ENCODE measurements at places on chromosomes 1 and 21. TPM values are rescaled to one million over a fixed set of nuclear protein-coding genes. Genes with fewer than 3 reads are reported as not detected.

SERPINC1 gene
- not detected for total RNA-seq

TCEA3 gene
- 8.3 TPM for total RNA-seq

KRTAP19-1 gene
- total RNA-seq: not detected

FTCD gene
- total RNA-seq: 0.52 TPM

NOS1AP gene
- total RNA-seq: 0.18 TPM

TMPRSS3 gene
- 123 TPM for total RNA-seq

FABP3 gene
- total RNA-seq: not detected

GRCh38 chr21:34354836-34355235, 9.0 kb upstream of the KCNE2 start:
- no peak overlapping the region for H3K4me3 ChIP-seq
- H3K4me1 ChIP-seq: peaks cover 7% of the 10 kb centered on the region
- H3K27ac ChIP-seq: no peak overlapping the region
- H3K27me3 ChIP-seq: peaks cover 13% of the 10 kb centered on the region
- no peaks in the 10 kb centered on the region for H3K36me3 ChIP-seq

GRCh38 chr1:234737967-234738314, 128.0 kb upstream of the IRF2BP2 start:
- no peak for DNase-seq
- no peaks in the 10 kb centered on the region for H3K36me3 ChIP-seq
- H3K27me3 ChIP-seq: no peaks in the 10 kb centered on the region
- H3K4me1 ChIP-seq: peaks cover 18% of the 10 kb centered on the region
- H3K27ac ChIP-seq: no peak overlapping the region

GRCh38 chr1:13967707-13968106, 267.7 kb downstream of the PRDM2 start:
- no peak overlapping the region for H3K27ac ChIP-seq
- no peak overlapping the region for H3K4me3 ChIP-seq
- peaks cover 22% of the 10 kb centered on the region for H3K27me3 ChIP-seq
- no peaks in the 10 kb centered on the region for H3K36me3 ChIP-seq
- H3K4me1 ChIP-seq: no peaks in the 10 kb centered on the region
- DNase-seq: no peak

DNA sequence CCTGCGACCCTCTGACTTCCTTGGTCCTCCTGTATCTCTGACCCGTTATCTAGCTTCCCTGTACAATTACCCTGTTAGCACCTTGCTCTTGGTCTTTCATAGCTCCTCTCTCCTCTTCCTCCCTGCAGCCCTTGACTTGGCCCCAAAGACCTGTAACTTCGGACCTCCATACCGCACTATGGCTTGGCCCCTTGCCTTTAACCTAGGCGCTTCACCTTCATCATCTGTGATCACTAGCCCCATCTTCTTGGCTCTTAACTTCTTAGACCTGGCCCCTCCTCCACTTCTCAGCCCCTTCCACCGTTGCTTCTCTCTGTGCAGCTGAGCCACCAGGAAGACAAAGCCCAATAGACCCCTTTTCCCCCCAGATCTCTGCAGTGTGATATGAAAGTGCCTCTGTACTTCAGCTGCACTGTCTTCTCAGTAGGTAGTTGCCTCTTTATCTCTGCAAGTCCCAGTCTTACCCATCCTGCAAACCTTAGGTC, 740 bp downstream of the ZNF691 start:
- peaks cover 28% of the 10 kb centered on the region for H3K4me1 ChIP-seq
- H3K4me3 ChIP-seq: peak overlapping the region; percentile 92
- DNase-seq: peak; percentile 11

GRCh38 chr21:29217818-29218291, 80.9 kb upstream of the BACH1 start:
- H3K27me3 ChIP-seq: no peaks in the 10 kb centered on the region
- H3K4me1 ChIP-seq: peaks cover 3% of the 10 kb centered on the region
- H3K36me3 ChIP-seq: no peaks in the 10 kb centered on the region
- no peak overlapping the region for H3K27ac ChIP-seq

DNA sequence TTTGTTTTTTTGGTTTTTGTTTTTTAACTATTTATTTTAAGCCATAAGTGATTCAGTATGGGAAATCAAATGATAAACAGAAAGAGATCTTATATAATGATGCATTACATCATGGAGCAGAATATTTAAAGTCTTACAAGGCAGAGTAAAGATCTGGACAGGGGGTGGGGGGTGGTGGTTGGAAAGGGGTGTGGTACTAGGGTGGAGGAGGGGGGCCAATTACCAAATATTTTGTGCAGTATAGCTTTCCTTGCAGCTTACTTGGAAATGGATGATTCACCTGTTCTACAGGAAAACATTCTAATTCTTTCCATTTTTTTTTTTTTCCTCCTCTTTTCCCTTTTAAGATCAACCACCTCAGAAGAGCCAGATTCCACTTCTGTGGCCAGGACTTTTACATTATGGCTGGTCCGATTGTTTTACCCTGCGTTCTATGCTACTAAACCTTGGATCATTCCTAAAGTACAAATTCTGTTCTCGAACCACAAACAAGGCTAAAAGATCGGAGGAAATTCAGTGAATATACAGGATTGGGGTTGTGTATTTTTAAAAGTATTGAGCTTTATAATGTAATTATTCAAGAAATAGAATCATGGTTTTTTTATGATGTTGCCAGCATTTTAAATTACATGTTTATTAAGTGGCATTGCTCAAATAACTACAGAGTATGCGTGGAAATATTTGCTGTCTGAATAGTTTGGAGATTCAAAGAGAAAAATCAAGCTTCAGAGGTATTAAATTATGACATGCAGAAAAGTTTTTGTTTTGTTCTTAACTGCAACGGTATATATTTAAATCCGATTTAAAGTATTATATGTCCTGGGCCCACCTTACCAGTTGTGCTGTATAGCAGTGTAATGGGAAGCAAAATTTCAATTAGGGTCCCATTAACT, 859.5 kb downstream of the USP25 start:
- H3K4me3 ChIP-seq: no peak overlapping the region
- H3K4me1 ChIP-seq: no peaks in the 10 kb centered on the region
- DNase-seq: no peak
- H3K27ac ChIP-seq: no peak overlapping the region
- no peaks in the 10 kb centered on the region for H3K36me3 ChIP-seq

DNA sequence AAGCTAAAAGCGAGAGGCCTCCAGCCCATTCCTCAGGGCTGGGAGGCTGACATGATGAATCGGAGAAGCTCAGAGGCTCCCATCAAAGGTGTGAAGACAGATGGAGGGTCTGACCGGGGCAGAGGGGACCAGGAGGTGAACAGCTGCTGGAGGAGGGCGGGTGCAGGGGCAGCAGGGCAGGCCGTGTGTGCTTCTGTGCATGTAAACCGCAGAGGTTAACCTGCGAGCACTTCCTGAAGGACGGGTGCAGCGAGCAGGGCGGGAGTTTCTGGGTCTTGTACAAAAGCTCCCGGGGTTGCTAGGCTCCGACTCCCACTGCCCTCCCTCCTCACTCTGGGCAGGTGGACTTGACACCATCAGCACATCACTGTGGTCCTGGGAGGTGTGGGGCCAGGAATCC, 75.2 kb downstream of the PAX7 start:
- no peak overlapping the region for H3K27ac ChIP-seq
- H3K27me3 ChIP-seq: peaks cover 14% of the 10 kb centered on the region
- no peaks in the 10 kb centered on the region for H3K36me3 ChIP-seq
- peak; percentile 6 for DNase-seq
- H3K4me1 ChIP-seq: no peaks in the 10 kb centered on the region

DNA sequence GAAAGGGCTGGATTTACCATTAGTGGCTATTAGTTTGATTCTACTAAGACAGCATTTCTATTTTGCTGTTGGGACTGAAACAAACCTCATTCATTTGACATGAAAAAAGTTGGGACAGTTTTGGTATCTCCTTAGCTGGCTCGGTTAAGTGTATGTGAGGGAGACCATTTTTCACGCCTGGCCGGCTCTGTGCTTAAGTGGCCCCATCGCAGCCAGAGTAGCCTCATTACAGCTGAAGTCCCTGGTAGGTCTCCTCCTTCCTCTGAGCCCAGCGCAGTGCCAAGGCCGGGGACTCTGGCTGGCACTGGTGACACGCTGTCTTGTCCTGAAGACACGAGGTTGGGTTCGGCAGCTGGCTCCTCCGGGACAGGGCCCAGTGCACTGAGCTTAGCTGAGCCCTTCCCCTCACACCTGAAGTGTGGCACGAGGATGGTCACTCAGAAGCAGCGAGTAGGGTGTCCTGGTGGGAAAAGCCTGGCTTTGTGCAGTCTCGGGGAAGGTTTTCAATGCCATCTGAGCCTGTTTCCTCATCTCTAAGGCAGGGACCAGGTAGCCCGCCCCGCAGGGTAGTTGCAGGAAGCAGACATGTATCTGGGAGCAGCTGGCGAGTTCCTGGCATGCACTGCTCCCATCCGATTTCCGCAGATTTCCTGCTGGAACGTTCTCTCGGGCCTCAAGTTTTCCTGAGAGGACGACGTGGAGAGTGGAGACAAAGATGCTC, 196.5 kb downstream of the DYRK1A start:
- H3K27me3 ChIP-seq: no peaks in the 10 kb centered on the region
- no peaks in the 10 kb centered on the region for H3K36me3 ChIP-seq
- H3K4me3 ChIP-seq: peak overlapping the region; percentile 95
- DNase-seq: no peak
- peak overlapping the region; percentile 100 for H3K27ac ChIP-seq

DNA sequence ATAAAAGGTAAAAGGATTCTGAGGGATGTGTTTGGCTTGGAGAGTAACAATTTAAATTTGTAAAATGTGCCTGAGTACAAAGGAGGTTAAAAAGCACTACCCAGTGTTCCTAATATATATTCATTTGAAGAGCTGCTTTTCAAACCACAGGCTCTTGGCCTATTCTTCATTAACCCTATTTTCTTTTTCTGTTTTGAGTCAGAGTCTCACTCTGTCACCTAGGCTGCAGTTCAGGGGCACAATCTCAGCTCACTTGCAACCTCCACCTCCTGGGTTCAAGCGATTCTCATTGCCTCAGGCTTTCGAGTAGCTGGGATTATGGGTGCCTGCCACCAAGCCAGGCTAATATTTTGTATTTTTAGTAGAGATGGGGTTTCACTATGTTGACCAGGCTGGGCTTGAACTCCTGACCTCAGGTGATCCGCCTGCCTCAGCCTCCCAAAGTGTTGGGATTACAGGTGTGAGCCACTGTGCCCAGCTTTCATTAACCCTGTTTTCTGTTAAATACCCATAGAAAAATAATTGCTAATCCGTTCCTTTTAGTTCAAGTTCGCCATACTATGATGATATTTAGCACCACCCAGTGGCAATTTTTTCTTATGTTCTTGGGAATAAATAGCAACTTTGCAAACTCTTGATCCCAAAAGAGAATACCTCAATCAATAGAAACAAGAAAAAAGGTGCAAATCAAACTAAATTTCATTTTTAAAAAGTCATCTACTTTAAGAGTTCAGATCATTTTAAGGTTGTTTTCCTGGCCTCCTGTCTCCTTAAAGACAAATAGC, 30.5 kb downstream of the ZBTB8OS start:
- peak overlapping the region; percentile 5 for H3K27ac ChIP-seq
- no peaks in the 10 kb centered on the region for H3K27me3 ChIP-seq
- peaks cover 26% of the 10 kb centered on the region for H3K4me1 ChIP-seq
- H3K36me3 ChIP-seq: peaks cover 39% of the 10 kb centered on the region

DNA sequence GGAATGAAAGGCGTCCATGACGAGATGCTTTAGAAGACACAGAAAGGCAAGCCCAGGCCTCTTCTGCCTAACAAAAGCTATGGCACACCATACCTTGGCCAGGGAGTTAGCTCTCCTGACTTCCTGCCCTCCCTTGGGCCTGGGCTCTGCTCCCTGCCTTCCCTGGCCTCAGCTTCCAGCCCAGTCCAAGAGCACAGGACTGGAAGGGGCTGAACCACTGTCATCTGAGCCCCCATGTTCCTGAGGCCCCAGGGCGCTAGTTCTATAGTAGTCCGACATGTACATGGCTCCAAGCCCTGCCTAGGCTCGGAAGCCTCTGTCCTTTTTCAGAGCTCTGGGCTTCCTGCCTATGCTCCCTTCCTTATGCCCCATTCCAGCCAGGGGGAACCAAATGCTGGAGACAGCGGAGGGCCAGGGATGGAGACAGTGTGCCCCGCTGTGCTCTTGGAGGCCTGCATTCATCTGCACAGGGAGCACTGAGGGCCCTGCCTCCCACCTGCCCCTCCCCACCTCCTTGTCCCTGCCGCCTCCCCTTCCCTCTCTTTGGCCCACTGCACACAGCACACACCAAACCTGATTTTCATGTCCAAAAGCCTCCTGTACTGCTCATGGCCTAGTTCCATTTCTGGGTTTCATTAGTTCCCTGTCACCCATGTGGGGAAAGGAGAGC, 240.1 kb downstream of the RHOU start:
- no peak overlapping the region for H3K27ac ChIP-seq
- no peaks in the 10 kb centered on the region for H3K4me1 ChIP-seq
- H3K4me3 ChIP-seq: no peak overlapping the region
- no peaks in the 10 kb centered on the region for H3K27me3 ChIP-seq

DNA sequence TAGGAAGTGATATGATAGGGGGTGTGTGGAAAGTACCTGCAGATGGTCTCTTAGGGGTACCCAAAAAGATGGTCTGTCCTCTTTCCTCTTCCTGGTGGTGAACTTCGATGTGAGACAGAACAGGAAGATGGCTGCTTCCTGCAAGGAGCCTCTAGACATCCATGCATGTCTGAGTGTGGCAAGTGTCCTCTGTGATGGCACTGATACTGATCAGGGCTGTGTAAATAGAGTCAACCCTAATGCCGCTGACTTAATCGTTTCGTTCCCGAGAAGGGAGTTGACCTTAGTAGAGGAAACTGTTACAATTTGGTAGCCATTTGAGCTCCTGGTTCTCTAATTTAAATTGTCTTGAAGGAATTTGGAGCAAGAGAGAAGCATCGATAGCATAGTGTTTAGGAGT, 168.6 kb downstream of the VPS13D start:
- DNase-seq: no peak
- peaks cover 7% of the 10 kb centered on the region for H3K36me3 ChIP-seq
- peaks cover 15% of the 10 kb centered on the region for H3K4me1 ChIP-seq
- H3K27ac ChIP-seq: no peak overlapping the region
- no peak overlapping the region for H3K4me3 ChIP-seq
- no peaks in the 10 kb centered on the region for H3K27me3 ChIP-seq

DNA sequence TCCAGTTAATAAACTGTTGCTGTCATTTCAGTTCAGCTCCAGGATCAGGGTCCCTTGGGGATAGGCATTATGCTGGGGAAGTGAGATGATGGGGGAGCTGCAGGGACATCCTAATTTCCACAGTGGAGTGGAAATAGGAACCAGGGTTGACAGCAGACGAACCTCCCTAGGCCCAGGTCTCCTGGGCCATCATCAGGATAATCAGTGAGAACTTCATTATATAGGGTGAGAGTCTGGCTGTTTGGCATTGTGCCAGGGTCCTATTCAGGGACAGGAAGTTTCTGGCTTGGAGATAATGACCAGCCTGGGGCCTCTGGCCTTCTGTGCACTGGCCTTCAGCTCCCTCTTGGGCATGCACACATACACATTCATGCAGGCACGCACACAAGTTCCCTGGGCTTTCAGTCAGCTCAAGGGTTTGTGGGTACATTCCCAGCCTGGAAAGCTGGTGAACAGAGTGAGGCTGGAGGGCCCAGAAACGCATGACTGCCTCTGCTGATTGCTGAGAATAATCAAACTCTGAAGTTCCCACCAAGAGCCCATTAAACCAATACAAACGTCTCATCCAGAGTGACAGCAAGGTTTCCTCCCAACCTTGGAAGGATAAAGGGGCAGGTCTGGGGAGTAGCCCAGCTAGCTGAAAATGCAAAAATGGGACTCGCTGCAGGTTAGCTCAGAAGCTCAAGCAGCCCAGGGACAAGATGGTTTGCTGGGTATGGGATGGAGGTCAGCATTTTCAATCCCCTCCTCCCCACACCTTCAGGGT, 13.9 kb upstream of the LRIG2 start:
- no peak overlapping the region for H3K27ac ChIP-seq
- no peak overlapping the region for H3K4me3 ChIP-seq
- no peaks in the 10 kb centered on the region for H3K36me3 ChIP-seq
- no peaks in the 10 kb centered on the region for H3K27me3 ChIP-seq
- DNase-seq: no peak

GRCh38 chr21:35048706-35049617, at the start of gene RUNX1:
TSS of gene RUNX1 (minus strand) at chr21:35049302.
- peaks cover 5% of the 10 kb centered on the region for H3K36me3 ChIP-seq
- peak; percentile 89 for DNase-seq
- peaks cover 80% of the 10 kb centered on the region for H3K4me1 ChIP-seq
- peak within 1 kb of the TSS; percentile 91 for H3K4me3 ChIP-seq
- H3K27ac ChIP-seq: peak within 1 kb of the TSS; percentile 97
- no peaks in the 10 kb centered on the region for H3K27me3 ChIP-seq
